Naive thymus-derived CD8-positive, alpha-beta T cell (primary cell): ENCODE measurements at places on chromosomes 1 and 21. TPM values are rescaled to one million over a fixed set of nuclear protein-coding genes. Genes with fewer than 3 reads are reported as not detected.

Gene TMEM61
- total RNA-seq, result not detected

Gene AGO3
- 40.8 TPM for total RNA-seq

Gene RIPK4
- 1.1 TPM for total RNA-seq

Gene SNX7
- not detected for total RNA-seq

Gene ERO1B
- 21.2 TPM for total RNA-seq

Gene AQP10
- total RNA-seq, result not detected

Gene CASQ2
- total RNA-seq, result not detected

Gene VHLL
- not detected for total RNA-seq

Gene GJA8
- not detected for total RNA-seq

DNA sequence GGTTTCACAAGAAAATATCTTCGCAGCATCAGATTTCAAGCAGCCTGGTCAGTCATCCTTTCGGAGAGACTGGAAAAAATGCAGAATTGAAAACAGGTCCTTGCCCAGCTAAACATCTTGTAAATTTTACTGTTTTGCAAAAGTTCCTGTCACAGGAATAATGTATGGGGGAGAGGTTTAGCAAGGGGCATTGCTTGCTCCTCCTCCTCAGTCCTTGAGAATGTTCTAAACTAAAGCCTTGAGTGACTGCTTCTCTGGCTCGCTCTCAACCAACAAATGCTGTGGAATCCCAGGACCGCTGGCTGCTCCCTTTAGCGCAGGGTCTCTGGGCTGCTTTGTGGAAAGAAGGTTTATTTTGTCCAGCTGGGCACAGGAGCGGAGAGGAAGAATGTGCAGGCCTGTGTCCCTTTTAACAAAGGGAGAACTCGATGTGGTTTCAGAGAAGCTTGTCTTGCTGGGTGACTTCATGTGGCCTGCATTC, 33.6 kb upstream of the FHAD1 start:
- DNase-seq, result no peak

- no peak for DNase-seq
Measured at GRCh38 chr1:154219541-154219940, 1.2 kb upstream of the UBAP2L start.

DNA sequence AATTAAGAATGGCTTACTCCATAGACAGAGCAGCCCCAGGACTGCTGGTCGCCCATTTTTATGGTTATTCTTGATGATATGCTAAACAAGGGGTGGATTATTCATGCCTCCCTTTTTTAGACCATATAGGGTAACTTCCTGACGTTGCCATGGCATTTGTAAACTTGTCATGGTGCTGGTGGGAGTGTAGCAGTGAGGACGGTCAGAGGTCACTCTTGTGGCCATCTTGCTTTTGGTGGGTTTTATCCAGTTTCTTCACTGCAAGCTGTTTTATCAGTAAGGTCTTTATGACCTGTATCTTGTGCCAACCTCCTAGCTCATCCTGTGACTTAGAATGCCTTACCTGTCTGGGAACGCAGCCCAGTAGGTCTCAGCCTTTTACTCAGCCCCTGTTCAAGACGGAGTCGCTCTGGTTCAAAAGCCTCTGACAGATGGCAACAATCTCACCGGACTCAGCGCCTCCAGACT, 5.2 kb upstream of the AGPAT3 start:
- no peak for DNase-seq

DNA sequence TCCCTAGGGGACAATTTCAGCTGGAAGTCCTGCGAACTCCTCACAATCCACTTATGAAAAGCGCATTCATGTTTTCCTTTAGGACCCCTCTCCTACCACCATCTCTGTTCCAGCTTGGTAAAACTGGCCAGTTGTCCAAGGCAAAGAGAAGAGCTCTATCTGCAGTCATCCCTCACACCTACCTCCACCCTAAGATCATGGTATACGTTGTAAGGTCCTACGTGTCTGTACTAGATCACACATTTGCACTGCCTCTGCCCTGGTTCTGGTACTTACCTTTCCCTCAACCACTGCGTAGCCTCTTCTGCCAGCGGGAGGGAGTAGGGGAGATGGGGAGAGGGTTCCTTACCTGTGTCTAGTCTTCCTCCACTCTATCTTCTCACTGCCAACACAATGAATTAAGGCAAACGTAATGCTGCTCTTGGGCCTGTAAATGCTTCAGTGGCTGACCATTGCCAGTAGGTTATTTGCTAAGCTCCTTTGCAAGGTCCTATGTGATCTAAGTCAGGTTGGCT, 739 bp upstream of the NUP133 start:
- DNase-seq, result no peak

GRCh38 chr1:178371933-178372388, 124.8 kb downstream of the CLEC20A start:
- no peak for DNase-seq

GRCh38 chr1:23980728-23981070, 572 bp upstream of the SRSF10 start:
- peak; percentile 62 for DNase-seq

- DNase-seq, result no peak
Measured at GRCh38 chr1:154148807-154149206, 6.1 kb downstream of the NUP210L start.

GRCh38 chr1:101920577-101920976, 76.1 kb downstream of the OLFM3 start:
- no peak for DNase-seq

DNA sequence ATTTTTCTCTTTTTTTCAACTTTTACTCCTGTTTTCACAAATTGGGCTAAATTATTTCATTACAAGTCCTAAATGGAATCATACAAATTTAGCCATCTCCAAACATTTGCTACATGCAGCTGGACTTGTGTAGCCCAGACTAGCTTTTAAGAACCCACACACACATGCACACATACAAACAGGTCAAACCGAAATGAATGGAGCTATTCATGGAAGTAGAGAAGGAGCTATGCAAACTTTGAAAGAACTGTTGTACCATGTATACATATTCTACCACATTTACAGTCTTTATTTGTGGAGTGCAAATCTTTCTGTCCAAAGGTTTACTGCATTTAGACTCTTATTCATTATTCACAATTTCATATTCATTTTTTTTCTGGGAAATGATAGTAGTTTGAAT, 189.1 kb upstream of the RNPC3 start:
- DNase-seq, result no peak

- no peak for DNase-seq
Measured at GRCh38 chr1:93979718-93980319, 70.6 kb upstream of the GCLM start.

DNA sequence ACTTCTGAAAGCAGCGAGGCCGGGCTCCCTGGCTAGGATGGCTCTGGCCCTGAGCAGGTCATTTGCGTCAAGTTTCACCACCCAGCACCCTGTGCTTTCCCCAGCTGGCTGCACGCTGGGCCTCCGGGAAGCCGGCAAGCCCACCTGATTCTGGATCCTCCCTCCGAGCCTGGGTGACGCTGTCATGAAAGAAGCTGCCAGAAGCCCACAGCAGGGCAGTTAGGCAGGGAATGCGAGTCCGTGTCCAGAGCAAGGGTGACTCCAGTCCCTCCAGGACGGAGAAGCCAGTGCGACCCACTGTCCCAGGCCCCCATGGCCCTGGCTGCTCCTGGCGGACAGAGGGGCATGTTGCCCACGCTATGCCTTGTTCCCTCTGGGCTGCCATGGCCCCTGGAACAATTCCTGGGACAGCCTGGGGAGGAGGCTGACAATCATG, 44.4 kb upstream of the PCBP3 start:
- no peak for DNase-seq

DNA sequence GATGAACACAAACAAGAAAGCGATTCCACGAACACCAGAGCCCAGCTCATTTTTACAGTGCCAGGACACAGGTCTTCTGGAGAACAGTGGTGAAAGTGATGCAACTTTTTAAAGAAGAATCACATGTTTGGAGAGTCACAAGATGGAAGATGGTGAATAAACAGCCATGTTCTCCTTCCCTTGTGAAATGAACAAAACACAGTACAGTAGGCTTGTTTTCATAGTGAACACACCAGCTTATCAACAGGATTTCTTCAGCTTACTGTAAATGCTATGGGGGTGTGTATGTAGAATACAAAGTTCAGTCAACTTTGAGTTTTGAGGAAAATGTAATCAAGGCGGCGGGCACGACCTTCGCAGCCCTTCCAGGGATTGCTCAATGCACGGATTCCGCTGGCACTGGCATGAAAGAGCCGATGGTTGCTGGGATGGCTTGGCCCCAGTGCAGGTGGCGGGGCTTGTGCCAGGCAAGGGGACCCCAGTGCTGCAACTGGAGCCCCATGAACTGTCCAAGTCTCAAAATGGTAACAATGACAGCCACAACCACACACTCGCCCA, 9.7 kb downstream of the TMPRSS3 start:
- DNase-seq, result no peak

DNA sequence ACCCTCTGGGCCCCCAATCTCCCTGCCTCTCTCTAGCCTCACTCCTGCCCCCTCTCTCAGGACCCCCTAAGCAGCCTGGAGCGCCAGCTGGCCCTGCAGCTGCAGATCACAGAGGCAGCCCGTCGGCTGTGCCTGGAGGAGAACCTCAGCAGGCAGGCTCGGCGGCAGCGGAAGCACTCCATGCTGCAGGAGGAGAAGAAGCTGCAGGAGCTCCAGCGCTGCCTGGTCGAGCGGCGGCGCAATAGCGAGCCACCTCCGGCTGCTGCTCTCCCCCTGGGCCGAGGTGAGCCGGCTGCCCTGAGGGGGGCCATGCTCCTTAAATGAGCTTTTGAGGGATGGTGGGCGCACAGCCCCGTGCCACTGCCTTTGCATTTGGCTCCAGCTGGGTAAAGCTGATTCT, 6.2 kb downstream of the INAVA start:
- DNase-seq, result no peak

GRCh38 chr1:4734219-4734618, 79.8 kb downstream of the AJAP1 start:
- no peak for DNase-seq

GRCh38 chr1:81827942-81828341, 27.2 kb downstream of the ADGRL2 start:
- no peak for DNase-seq

DNA sequence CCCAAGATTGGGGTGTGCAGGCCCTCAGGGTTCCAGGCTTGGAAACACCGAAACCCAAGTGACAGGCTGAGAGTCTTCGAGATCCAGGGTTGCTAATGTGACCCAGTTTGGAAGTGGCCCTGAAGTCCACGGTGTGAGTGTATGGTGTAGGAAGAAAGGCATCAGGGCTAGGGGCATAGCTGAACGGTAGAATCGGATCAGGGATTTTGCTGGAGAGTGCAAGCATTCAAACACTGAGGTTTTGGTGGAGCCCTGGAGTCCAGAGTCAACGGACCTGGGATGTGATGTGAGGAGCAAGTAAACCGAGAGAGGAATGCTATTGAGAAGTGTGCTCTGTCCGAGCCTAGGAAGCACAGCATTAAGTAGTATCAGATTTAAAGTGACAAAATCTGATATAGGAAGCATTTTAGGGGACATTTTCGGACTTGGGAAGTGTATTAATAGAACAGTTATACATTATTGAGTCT, 958 bp downstream of the NFYC start:
- DNase-seq, result no peak

DNA sequence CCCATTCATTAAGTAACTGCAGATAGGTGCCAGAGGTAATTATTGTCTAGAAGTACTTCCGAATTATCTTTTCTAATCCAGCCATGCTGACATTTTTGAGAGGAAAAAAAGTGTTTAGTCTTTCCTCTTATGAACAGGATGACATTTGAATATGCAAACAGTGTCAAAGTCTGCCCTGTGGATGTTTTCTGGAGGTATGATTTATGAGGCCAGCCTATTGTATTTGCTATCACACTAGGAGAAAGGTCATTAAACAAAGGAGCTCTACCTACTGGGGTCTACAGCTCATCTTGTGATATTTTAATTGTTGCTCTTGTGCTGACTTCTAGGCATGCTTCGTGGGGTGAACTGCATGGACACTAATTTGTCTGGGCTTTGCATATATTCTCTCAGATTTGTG, 559.7 kb upstream of the CAMK1G start:
- DNase-seq, result no peak

DNA sequence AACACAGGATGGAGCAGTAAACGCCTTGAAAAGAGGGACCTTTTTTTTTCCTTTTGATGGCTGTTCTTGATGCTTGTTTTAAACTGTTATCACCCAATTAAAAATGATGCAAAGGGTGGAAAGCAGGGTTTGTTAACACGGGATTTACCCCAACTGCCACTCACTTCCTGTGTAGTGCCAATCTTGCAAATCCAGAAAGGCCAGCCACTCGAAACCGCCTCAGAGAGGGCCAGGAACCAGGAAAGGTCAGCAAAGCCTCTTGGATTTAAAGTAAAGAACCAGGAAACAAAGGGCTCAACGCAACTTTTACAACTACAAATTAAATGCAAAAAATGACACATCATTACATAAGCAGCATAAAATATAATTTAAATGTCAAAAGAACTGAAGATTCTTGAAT, 347.4 kb downstream of the PDE4B start:
- no peak for DNase-seq

GRCh38 chr1:206814716-206815341, 42.5 kb upstream of the IL10 start:
- DNase-seq, result no peak

DNA sequence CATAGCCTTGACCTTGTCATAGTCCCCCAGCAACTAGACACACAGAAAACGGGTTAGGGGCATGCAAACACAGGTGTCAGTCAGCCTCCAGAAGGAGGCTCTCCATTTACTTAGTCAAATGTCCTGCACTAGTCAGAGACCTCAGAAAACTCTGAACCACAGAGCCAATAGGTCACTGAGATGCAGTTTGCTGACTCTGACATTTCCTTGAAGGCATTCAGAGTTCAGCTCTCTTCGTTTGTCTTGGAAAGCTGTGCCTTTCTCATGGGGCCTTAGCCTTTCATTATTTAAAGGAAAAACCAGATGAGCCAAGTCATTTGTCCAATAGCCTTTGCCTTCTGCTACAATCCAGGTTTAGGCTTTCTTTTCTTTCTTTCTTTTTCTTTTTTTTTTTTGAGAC, 3.5 kb downstream of the OLFML2B start:
- no peak for DNase-seq

DNA sequence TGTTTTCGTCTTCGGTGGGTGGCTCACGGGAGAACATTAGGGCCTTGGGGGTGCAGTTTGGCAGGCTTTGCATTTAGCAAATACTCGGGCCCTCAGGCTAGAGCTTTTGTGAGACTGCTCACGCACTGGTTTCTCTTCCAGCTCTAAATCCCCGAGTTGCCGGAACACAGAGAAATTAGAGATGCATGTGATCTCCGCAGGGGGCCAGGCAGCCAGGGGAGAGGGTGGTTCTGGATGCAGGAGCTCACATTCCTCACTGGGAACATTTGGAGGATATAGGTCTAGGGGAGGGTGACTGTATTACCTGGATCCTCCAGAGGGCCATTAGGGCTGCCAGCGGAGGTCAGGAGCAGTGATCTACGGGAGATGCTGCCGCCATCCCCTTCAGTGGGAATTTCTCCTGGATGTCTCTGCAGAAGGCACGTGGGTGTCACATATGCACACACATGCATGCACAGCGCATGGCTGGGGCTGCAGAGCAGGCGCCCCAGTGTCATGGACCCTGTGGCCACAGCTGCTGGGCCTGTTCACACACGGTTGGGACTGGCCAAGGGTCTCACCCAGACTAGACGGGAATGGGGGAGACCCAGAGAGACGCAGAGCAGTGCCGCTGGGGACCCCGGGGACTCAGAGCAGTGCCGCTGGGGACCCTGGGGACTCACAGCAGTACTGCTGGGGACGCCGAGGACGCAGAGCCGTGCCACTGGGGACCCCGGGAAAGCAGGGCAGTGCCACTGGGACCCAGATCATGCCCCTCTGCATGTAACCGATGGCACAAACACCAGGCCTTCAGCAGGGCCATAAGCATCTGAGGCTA, 258.7 kb downstream of the CAMTA1 start:
- DNase-seq, result no peak
